ENCODE measurements at places on chromosomes 12 and 14.

DNA sequence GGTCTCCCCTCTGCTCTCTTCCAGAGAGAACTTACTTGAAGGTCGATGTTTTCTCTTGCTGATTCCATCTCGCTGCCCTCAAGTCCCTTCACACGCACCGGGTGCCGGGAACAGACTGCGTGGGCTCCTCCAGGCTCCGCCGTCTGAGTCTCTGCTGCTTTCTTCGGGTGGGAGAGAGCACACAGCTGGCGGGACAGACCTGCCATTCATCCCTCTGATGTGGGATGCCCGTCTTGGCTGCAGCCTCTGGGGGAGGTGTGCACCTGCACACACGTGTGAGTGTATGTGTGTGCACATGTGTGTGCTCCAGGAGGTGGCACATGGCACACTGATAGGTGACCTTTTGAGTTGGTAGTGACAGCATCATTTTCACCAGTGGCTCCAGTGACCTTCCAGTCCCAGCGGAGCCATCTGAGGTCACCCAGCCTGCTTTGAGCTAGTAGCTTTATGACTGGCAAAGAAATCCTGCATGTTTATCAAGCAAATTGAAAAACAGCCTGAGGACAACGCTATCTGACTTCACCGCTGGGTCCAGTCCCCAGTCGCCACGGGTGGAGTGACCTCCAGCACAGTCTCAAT lies at the start of gene NINJ2:
Gene NINJ2 (minus strand): TSS at position 153 of the 579 bp plus-strand sequence. CDS start 85 bp downstream, at position 68.
- no peak for DNase-seq

DNA sequence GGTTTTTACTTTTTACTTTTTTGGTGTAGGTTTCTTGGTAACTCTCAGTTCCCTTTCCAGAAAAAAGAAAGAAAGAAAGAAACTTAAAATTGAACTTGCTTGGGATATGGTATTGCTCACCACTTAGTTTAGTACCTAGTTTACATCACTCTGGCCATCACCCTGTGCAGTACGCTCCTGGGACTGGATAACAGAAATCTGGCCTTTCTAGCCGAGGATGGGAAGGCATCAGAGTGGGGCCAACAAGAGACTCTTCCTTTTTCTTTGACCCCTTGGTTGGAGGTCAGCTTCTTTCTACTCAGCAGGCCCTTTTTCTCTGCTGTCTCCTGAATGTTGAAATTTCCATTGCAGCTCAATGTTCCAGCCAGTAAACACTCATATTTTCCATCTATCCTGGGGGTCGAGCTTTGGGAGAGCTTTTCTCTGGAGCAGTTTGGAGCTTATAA lies 156.6 kb downstream of the TGFB3 start:
- DNase-seq: no peak

GRCh38 chr14:96895658-96896271 lies 98.6 kb downstream of the VRK1 start:
- no peak for DNase-seq

DNA sequence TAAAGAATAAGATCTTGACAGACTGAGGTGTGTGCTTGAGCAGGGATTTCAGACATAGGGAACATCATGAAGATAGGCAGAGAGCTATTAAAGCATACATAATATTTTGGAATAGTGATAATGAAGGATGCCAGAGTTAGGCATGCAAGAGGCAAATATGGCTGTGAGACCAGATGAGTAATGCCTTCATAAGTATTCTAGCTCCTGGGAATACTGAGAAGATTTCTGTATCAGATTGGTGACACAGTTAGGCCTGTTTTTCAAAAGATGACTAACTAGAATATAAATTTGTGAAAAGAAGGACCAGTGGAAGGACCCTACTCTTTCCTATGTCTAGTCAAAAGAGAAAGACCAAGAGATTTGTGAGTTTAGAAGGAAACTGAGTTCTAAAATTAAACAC lies 108.8 kb downstream of the TXNDC16 start:
- DNase-seq: no peak

DNA sequence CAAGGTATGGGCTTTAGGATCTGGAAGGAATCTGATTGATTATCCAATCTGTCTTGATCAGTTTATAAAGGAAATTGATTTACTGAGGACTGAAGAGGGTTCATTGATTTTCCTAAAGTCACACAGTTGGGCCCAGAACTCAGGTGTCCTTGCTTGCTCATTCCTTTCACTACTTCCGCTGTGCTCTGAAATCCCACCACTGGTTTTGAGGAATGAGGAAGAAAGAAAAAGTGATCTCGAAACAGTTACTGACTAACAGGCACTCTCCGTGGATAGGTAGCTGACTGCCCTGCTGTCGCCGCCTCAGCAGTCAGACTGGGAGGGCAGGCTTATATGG lies at the start of gene FITM1:
Gene FITM1 (plus strand): TSS at position 280 of the 337 bp plus-strand sequence. CDS start 905 bp downstream, outside the sequence.
- no peak for DNase-seq

- DNase-seq: no peak
Observed at GRCh38 chr14:65821224-65821753, 408.8 kb downstream of the FUT8 start.

All from cerebellar cortex (tissue), 1 donor.